ENCODE measurements at places on chromosomes 5 and 9.

- DNase-seq, result no peak
Measured at GRCh38 chr9:130352081-130352480, 86.5 kb downstream of the HMCN2 start.

DNA sequence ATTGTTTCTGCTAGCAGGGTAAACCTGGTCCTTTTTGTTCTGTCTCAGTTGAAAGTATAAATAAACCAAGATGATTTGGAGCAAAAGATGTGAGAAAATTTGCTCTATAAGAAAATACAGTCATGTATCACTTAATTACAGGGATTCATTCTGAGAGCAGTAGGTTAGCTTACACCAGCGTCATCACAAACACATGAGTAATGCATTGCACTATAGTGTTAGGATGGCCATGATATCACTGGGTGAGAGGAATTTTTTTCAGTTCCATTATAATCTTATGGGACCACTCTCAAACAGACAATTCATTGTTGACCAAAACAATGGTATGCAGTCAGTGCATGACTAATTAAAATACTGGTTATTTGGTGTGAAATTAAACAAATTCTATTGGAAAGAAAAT is 430.9 kb downstream of the CHSY3 start:
- no peak for DNase-seq

- no peak for DNase-seq
Measured at GRCh38 chr5:86175224-86175623, 442.5 kb upstream of the COX7C start.

DNA sequence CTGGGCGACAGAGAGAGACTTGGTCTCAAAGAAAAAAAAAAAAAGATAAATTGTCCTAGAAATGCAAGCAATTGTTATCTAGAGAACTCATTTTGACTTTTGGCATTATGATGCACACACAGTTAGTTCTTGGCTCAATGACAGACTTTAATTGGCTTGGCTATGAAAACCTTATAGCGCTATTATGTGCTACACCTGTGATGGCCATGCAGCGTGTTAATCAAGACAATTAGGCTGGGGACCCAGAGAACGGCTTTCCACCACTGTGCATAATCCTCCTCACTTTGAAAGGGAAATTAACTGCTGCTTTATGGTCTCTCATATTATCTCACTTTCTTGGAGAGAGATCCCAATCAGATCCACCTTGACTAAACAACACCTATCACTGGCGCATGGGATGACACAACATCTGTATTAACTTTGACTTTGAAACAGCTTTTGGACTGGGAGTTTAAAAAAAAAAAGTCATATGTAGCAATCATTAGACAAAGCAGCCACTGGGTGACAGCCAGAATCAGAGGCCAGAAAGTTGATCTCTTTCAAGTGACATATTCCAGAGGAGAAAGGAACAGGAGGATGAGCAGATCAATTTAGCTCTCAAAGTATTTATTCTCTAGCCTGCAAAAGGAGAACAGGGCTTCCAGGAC is 132.5 kb downstream of the PPP2R2B start:
- DNase-seq, result no peak

GRCh38 chr5:116439905-116440304 is 134.7 kb downstream of the SEMA6A start:
- DNase-seq, result no peak

DNA sequence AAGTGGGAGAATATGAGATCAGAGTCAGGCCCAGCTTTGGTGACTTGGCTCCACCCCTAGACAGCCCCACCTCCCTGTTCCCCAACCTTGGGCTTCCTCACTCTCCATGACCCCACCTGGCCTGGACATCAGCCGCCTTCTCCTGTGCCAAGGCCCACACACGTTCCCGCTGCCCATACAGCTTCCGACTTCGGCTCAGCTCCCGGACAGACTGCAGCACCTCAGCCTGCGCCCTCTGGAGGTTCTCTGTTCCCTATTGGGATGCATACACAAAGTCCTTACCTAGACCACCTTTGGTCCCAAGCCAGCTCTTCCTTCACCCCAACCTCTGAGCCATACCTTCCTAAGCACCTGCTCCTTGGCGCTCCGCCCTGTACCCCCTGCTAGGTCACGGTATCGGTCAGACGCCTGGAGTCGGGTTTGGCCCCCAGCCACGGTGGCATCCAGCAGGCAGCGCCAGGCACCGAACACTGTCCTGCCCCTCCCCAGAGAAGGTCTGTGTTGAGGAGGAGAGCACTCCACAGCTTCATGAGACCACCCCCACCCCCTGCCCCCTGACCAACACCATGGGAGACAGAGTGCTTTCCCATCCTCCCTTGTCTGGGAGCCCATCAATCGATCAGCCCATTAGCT is 2.0 kb downstream of the FCHSD1 start:
- DNase-seq, result no peak

- DNase-seq, result no peak
Measured at GRCh38 chr5:138448481-138449398, 9.9 kb downstream of the REEP2 start.

DNA sequence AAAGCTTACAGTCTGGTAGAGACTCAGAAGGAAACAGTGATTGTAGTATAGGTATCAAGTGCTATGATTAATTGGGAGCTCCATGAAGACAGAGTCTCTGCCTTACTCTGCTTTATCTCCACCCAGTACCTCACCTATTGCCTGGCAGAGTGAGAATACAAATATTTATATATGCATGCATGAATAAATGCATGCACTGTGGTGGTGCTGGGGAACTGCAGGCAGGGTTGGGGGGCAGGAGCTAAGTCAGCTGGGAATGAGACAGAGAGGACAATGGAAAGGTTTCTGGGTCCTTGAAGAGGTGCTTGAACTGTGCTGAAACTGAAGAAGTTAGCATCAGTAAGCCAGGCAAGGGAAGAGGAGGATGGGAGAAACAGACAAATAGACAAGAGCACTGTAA is 80.8 kb upstream of the PPP2R2B start:
- no peak for DNase-seq

DNA sequence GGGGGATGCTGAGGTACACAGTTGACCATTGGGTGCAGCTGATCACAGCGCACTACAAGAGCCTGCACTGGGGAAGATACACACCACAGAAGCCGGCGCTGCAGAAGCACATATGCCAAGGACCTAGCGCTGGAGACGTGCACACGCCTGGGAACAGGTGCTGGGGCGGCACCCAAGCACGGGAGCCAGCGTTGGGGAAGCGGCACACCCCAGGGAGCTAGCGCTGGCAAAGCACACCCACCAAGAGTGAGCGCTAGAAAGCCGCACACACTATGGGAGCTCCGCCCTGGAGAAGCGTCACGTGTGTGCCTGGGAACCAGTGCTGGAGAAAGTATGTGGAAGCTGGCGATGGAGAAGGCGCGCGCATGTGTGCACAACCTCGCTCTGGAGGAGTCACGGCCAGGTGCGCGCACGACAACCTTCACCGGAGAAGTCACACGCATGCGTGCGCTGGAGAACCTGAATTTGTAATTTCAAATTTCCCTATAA is 4.5 kb downstream of the FANCC start:
- DNase-seq, result no peak

- no peak for DNase-seq
Measured at GRCh38 chr5:4230471-4230785, 634.8 kb downstream of the IRX1 start.

GRCh38 chr5:138179277-138179857 is 455 bp downstream of the KIF20A start:
- no peak for DNase-seq

DNA sequence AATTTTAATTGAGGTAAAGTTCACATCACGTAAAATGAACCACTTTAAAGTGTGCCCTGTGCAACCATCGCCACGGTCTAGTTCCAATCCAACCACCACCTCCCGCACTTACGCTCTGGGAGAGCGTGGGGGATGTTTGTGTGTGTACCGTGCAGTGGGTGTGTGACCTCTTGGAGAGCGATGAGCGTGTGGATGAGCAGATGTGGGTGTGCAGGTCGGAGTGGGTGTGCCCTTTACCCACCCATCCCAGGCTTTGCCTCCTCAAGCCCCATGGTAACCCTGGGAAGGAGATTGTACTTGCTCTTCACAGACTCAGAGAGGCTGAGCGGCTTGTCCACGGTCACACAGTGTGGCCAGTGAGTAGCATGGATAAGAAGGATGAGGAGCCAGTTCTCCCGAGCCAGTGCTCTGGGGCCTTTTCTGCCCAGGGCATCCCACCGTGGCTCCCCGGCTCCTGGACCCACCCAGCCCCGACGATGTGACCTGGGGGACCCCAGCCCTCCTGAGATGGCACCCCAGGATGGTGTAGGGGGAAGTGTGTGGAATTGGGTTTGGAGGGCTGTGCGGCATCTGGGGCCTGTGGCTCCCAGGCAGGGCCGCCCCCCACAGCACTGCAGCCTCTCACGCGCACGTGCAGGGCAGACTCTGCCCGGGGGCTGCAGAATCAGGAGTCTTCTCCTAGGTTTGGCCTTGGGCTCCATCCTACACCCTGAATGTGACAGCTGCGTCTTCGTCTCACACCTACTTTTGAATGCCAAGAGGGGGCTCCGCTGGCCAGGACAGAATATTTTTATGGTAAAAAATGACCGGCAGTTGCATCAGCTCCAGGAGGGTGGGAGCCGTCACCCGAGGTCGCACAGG is 13.6 kb downstream of the LHX3 start:
- DNase-seq, result no peak

DNA sequence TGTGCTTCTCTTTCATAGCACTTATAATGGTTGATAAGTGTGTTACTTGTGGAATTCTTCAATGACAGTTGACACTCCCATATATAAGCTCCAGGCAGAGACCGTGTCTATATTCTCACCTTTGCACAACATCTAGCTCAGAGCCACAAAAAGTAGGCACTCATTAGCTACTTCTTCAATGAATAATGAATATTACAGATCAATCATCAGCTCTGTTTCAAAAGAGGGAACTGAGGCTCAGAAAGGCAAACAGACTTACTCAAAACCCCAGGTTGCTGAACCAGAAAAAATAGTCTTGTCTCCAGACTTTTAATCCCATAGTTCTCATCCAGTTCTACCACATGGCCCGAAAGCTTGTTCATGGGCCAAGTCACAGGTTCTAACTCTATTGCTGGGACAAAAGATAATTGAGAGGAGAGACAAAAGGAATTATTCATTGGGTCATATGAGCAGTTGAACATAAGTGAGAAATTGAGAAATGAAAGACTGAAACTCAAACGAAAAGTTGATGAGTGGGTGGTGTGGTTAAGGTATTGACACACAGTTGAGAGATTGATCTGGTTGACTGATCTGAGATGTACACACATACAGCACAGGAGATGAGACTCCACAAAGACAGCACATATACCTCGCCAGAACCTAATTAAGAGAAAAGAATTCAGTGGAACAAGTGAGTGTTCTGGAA is 381.6 kb downstream of the EFNA5 start:
- DNase-seq, result no peak

- no peak for DNase-seq
Measured at GRCh38 chr9:120970244-120970643, 43.6 kb upstream of the TRAF1 start.

- no peak for DNase-seq
Measured at GRCh38 chr9:113519426-113520108, 56.0 kb downstream of the RGS3 start.

GRCh38 chr5:159416438-159416837 is 86.2 kb upstream of the IL12B start:
- no peak for DNase-seq

DNA sequence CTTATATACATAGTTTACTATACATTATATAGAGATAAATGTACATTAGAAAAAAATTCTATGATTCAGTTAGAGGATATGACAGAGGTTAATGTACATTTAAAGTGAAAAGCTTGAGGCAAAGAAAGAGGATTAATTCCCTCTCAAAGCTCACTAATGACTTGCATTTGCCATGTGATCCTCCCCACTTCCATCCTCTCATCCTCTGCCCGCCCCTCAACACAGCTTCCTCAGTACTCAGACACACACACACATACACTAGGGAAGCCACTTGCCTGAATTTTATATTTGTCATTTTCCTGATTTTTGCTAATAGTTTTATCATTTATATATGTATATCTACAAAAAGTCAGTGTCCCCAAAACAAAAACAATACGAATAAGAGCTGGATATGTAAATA is 764.5 kb downstream of the EFNA5 start:
- no peak for DNase-seq

- no peak for DNase-seq
Measured at GRCh38 chr5:40873286-40873880, 32.2 kb downstream of the CARD6 start.

DNA sequence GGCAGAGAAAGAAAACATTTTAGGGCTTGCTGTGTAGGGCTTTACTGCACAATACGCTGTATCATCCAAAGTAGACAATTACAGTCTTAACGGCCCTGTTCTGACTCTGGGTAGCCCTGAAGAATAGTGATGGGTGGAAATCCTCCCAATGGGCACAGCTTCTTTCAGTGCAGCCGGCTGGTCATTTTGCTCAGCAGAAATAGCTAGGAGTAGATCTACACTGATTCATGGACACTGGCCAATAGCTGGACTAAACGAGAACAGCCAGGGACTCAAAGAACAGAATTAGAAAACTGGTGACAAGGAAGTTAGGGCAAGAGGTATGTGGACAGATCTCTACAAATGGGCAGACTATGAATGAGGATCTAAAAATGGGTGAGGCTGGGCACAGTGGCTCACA is 69.3 kb downstream of the IARS1 start:
- DNase-seq, result no peak

- no peak for DNase-seq
Measured at GRCh38 chr9:13974891-13975290, 339.1 kb downstream of the NFIB start.

DNA sequence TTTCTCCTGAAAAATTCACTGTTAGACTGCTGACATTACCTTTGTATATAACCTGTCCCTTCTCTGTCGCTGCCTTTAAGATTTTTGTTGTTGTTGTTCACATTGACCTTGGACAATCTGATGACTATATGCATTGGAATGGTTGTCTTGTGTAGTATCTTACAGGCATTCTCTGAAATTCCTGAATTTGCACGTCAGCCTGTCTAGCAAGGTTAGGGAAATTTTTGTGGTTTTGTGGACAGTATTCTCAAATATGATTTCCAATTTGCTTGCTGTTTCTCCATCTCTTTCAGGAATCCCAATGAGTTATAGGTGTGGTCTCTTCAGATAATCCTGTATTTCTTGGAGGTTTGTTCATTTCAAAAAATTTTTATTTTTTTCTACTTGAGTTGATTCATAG is 140.8 kb downstream of the PRR16 start:
- DNase-seq, result no peak

DNA sequence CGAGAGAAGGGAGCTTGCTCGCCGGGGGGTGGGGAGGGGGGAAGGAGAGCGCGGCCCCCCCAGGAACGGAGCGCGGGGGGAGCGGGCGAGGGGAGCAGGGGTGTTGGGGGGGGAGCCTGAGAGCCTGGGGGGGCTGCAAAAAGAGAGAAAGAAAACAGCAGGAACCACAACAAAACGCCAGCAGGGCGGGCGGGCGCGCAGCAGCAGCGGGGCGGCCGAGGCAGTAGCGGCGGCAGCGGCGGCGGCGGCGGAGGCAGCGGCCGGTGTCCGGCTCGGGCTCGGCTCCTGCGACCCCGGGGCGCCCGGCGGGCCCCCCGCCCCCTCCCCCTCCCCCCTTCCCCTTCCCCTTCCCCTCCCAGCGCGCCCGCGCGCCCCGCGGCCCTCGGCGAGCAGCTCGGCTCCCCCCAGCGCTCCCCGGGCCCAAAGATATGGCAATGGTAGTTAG is 1.6 kb downstream of the NR2F1 start:
- DNase-seq, result no peak

- DNase-seq, result no peak
Measured at GRCh38 chr5:68505917-68506860, 290.6 kb downstream of the PIK3R1 start.

- DNase-seq, result no peak
Measured at GRCh38 chr9:82560457-82560904, 502.5 kb downstream of the RASEF start.

- DNase-seq, result no peak
Measured at GRCh38 chr5:112691758-112692157, 45.9 kb upstream of the APC start.
